Panc1 (cell line): ENCODE measurements at places on chromosomes 4 and X.

GRCh38 chr4:84258905-84259830 is 239.9 kb downstream of the NKX6-1 start:
- peak; percentile 10 for DNase-seq

DNA sequence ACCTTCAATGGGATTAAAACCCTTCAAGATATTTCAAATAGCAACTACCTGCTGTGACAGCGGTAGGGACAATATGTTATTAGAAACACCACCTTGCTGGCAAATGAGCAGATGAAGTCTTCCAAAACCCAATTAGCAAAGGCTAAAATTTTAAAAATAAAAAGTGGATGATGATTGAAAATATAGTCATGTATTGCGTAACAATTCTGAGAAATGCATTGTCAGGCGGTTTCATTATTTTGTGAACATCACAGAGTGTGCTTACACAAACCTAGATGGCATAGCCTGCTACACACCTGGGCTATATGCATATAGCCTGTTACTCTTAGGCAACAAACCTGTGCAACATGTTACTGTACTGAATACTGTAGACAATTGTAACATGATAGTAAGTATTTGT is 91.2 kb upstream of the ANXA3 start:
- no peak for DNase-seq

DNA sequence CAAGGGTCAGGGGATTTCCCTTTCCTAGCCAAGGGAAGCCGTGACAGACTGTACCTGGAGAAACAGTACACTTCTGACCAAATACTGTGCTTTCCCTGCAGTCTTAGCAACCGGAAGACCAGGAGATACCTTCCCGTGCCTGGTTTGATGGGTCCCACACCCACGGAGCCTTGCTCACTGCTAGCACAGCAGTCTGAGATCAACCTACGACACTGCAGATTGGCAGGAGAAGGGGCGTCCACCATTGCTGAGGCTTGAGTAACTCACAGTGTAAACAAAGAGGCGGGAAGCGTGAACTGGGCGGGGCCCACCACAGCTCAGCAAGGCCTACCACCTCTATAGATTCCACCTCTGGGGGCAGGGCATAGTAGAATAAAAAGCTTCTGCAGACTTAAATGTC is 48.7 kb upstream of the SRD5A3 start:
- no peak for DNase-seq

DNA sequence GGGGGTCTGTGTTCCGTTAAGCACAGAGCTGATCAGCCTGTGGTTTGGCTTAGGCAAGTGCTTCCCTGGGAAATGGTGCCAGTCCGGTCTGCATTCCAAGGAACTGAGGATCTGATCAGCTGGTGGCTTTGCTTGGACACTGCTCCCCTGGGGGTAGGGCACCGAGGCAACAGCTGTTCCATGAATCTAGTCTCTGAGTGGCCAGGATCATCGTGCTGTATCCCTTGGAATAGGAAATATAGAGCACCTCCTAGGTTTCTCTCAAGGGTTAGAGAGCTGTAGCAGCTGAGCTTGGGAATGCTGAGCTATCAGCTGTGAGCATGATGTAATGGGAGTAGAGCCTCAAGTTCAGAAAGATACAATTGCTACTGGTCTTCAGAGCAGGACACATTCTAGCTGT is 863.9 kb downstream of the RAPGEF2 start:
- no peak for DNase-seq

- DNase-seq = no peak
These were observed 129.4 kb upstream of the ACSL4 start for GRCh38 chrX:109862433-109862832.

DNA sequence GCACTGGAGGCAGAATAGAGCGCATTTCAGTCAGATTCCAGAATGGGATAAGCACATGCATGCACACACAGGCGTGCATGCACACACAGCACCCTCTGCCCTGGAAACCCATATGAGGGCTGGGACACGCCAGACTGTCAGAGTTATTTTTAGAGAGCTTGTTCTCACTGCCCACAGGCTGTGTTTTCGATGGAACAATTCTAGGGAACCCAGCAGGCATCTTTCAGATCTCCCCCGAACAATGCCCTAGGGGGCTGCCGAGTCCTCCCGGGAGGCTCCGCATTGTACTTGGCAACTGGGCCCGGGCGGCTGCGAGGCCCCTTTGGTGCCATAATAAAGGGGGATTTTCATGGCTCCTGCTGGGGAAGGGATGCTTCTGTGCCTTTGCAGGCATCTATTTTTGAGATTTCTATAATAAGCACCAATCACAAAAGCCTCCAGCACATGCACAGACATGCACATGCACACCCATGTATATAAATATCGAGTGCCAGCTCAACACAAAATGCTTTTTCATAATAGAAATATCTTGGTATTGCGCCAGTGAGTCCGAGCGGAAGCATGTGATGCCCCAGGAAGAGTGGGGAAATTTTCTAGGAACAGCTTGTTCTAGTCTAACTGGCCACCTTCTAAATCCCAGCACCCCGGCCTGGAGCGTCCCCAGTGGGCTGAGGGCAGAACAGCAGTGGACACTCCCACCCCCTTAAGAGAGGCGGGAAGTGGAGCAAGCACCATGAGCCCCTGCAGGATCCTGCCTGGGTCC is 88.5 kb downstream of the PHKA2 start:
- no peak for DNase-seq

DNA sequence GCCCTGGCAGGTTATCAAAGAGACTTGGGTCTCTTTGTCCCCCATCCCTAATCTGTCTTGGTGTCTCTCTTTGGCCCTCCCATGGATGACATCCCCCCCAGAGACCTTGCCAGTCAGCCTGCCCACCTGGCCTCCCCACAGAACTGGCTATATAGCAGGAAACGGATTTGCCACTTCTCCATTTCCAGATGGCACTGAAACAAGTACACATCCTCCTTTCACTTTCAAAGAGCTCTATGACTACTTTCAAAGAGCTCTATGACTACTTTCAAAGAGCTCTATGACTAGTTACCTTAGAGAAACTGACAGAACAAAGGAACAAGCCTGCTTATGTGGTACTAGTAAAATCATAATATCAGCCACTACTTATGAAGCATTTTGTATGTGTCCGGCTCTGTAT is 175.3 kb downstream of the MAML3 start:
- DNase-seq = no peak

GRCh38 chr4:958696-959337 is 14.6 kb downstream of the DGKQ start:
- DNase-seq = no peak

- DNase-seq = no peak
These were observed 172.9 kb downstream of the TENM3 start for GRCh38 chr4:182416067-182416466.

DNA sequence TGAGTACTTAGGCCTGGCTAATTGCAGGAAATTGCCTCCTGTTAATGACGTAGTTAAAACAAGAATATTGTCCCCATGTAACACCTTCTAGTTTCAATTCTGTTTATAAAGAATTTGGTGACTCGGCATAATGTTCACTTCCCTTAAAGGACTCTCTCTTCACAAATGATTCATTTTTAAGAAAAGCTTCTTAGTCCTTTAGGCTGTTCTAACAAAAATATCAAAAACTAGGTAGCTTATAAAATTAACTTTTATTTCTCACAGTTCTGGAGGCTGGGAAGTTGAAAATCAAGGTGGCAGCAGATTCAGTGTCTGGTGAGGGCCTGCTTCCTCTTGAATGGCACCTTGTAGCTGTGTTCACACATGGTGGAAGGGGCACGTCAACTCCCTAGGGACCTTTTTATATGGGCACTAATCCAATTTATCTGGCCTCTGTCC is 23.8 kb downstream of the COL25A1 start:
- no peak for DNase-seq

GRCh38 chr4:4217113-4217512 is 9.6 kb downstream of the OTOP1 start:
- DNase-seq = no peak

GRCh38 chr4:39319676-39320075 is 46.5 kb downstream of the RFC1 start:
- DNase-seq = peak; percentile 41

DNA sequence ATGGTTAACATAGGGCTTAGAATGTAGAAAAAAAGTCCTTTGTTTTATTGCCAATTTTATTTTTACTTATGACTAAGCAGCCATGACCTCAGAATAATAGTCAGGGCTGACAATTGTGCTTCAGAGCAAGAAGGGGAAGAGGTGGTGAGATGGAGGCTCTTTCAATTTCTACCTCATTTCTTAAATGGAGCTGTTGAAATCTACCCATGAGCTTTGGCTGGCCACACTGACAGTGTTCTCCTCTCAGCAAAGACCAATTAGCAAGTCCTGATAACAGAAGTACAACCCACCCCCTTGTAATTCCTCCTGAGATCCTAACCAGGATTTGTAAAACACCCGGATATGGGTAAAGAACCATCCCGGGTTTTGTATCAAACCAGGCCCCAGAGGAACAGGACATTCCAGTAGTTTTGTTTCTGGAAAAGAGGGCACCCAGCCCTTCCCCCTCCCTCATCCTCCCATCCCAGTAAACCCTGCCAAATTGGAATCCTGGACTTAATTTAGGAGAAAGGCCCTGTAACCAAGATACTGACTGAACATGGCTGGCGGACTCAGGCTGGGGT is at the start of gene HEPH:
Gene HEPH, plus strand, starts transcription at position 399 of the 563 bp plus-strand sequence. CDS start 6,324 bp downstream, outside the sequence.
- no peak for DNase-seq

DNA sequence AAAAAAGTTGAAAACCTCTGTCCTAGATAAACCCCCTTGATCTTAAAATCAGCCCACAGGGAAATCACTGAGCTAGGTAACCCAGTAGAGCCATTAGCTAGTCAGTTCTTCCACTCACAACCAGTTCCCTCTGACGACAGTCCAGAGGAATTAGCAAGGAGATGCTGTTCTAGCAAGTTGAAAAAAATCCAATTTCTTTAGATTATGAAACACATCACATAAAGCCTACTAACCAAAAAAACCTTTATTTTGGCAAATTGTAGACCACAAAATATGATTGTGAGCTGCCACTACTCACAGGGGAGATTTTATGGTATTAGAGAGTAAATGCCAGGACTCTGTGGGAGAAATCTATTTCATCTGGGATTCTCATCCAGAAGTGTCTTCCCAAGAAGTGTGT is 22.6 kb downstream of the ADAMTS3 start:
- DNase-seq = no peak

DNA sequence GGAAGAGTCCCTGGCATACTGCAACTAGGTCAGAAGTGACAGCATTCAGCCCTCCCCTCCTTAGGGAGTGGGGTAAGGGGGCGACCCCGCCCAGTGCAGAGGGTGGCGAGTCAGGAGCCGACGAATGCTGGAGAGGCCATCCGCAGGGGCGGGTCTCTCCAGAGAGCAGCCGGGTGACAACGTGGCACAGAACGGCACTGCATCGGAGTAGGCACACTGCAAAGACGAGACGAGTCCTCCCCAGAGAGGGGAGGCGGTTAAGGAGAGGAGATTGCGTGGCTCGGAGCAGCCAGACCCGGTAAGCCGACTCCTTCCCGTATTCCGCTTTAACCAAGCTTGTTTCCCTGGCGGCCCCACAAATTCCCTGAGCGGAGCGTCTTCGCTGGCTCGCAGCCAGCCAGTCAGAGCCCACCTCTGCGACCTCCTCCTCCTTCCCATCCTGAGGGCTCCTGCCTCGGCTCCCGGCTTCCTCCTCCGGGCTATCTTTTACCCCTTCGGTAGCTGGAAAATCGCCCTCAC is 54.9 kb downstream of the LINC00632 start:
- DNase-seq = no peak

DNA sequence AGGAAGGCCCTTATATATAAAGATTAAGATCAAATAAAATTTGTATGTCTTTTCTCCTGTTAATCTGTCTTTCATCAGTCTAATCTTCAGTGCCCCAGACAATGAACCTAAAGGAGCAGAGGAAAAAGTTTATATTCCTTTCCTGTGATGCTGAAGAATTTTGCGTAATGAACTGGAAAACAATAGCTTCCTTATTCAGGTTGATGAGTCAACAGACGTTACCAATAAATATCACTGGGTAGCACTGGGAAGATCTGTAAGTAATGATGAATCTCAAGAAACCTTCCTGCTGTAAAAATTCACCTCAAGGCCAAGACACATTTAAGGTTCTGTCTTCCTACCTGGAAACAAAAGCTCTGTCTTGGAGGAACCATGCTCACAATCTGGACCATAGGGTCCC is 25.5 kb downstream of the CDKN2AIP start:
- no peak for DNase-seq

- DNase-seq = no peak
These were observed 326.7 kb upstream of the PITX2 start for GRCh38 chr4:110949542-110949941.

DNA sequence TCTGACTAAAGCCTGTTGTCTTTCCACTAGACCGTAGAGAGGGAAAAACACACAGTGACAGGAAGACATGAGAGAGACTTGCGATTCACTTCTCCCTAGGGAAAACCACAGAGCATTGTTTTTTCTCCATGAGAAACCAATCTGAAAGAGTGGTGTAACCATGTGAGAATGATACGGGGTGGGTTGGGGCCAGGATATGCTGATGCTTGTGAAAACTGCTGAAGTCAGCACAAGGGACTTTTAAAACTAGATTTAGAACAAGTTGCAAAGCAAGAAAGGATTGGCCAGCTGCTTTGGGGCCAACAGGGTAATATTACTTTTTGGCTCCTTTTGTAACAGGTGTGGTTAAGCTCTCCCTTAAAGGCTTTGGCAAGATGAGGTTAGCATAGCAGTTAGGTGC is 66.1 kb downstream of the NHSL2 start:
- no peak for DNase-seq

DNA sequence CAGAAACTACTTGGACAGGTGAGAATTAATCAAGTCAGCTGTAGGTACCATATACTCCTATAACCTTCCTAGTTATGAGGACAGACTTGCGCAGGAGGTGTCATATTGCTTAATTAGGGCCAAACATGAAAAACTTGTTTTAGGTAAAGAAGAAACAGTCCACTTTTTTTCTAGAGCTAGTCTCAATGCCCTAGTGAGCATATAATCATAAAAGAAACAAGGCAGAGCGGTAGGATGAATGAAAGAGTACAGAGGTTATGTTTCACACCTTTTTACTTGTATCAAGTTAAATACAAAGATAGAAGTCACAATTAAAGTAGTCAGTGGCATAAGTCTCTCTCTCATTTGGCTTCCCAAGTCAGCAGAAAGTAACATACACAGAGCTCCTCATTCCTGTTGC is 88.9 kb downstream of the RPS6KA6 start:
- DNase-seq = no peak

- DNase-seq = no peak
These were observed 160.4 kb upstream of the MAMLD1 start for GRCh38 chrX:150202641-150203247.

- no peak for DNase-seq
These were observed 40.1 kb downstream of the TET2 start for GRCh38 chr4:105186701-105187161.

- no peak for DNase-seq
These were observed 160 bp downstream of the LCORL start for GRCh38 chr4:18021470-18021719.

GRCh38 chrX:30665471-30665870 is 12.2 kb downstream of the GK start:
- no peak for DNase-seq

GRCh38 chr4:37909332-37910090 is 18.6 kb downstream of the TBC1D1 start:
- DNase-seq = no peak

- no peak for DNase-seq
These were observed 34.7 kb downstream of the SH3RF1 start for GRCh38 chr4:169236078-169236477.
